Activated T-helper 1 cell treated with anti-CD3 and anti-CD28 coated beads, Interleukin-2, amount 50 U/mL, for 16 hours (primary cell): ENCODE measurements at places on chromosomes 7 and 10.

GRCh38 chr7:33982425-33982786, 77.1 kb downstream of the BMPER start:
- no peak for DNase-seq

DNA sequence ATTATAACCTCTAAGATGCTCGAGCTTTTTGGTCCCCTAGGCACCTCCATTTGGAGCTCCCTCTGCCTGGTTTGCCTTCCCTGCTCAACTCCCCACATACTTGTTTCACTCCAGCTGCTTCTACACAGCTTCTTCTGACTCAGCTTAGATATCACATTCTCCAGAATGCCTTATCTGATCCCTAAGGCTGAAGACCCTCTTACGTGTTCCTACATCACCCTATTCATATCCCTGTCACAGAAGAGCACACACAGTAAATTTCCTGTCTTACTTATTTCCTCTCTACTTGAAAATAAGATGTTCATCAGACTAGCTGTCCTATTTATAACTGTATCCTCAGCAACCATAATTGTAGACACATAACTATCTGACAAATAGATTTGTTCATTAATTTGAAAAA, 61.3 kb upstream of the RNF148 start:
- no peak for DNase-seq

- DNase-seq = no peak
Observed at GRCh38 chr7:100124301-100125230, 2.2 kb upstream of the MBLAC1 start.

GRCh38 chr7:138205614-138206150, 129.4 kb downstream of the AKR1D1 start:
- DNase-seq = no peak

DNA sequence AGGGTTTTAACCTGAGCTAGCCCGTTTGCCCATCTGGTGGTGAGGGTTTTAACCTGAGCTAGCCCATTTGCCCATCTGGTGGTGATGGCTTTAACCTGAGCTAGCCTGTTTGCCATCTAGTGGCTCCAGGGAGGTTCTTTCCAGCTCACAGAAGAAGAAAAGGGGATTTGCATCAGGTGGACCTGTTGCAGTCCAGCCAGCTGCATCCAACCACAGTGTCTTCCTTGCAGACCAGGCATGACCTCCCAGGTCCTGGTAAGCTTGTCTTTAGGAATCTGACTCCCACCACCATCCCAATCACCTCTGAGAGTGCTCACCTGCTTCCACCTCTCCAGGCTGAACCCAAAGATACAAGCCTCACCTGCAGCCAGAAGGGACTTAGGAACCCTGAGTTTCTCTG, 62.4 kb upstream of the EMX2 start:
- no peak for DNase-seq

- no peak for DNase-seq
Observed at GRCh38 chr7:83947260-83947659, 247.3 kb downstream of the SEMA3A start.

DNA sequence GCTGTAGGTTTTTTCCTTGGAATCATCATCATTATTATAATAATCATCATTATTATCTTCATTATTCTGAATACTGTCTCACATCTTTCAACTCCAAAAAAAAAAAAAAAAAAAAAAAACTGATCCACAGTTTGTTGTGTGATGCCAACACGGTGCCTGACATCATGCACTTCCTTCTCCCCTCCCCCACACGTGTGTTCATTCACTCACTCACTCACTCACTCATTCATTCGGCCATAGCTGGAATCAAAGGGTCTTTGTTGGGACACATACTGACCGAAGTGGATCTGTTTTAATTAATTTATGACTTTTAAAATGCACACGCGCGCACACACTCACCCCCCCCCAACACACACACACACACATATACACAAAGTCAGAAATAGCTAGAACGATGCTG, 177.8 kb downstream of the PIP4K2A start:
- DNase-seq = no peak
